ENCODE measurements at places on chromosomes 16 and 17.

DNA sequence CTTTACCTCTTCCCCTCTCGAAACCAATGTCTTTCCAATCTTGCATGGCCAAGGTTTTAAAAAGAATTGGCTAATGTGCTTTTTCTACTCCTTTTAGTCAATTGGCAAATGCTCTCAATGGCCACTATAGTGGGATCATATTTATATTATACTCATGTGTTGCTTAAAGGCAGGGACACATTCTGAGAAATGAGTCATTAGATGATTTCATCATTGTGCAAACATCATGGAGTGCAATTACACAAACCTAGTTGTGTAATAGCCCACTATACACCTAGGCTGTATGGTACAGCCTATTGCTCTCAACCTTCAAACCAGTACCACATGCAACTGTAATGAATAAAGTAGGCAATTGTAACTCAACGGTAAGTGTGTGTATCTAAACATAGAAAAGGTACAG, 180.9 kb downstream of the HS3ST3A1 start:
- no peak for DNase-seq

DNA sequence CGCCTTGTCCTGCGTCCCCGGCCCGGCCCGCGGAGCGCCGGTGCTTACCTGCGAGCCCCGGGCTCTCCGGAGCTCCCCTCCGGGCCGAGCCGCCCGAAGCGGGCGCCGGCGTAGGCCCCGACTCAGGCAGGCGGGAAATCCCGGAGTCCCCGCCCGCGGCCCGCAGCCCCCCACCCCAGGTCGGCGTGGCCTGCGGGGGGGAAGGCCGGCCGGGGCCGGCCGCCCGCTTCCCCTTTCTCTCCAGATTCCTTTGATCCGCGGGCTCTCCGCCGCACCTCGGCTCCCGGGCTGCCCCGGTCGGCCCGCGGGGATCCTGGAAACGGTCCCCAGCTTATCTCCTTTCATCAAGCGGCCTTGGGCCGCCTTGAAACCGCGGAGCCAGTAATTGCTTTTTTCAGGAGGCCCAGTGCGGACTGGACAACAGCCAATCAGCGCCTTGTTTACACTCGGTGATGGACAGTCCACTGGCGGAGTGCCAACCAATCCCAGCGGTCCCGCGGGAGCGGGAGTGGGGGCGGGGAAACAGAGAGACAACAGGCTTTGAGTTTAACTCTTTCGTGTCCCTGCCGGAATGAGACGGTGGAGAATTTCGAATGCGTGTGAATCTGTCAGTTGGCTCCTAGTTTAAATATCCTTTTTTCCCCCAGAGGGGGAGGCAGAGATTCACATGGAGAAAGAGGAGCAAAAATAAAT, 1.4 kb upstream of the BAHCC1 start:
- DNase-seq, result no peak

DNA sequence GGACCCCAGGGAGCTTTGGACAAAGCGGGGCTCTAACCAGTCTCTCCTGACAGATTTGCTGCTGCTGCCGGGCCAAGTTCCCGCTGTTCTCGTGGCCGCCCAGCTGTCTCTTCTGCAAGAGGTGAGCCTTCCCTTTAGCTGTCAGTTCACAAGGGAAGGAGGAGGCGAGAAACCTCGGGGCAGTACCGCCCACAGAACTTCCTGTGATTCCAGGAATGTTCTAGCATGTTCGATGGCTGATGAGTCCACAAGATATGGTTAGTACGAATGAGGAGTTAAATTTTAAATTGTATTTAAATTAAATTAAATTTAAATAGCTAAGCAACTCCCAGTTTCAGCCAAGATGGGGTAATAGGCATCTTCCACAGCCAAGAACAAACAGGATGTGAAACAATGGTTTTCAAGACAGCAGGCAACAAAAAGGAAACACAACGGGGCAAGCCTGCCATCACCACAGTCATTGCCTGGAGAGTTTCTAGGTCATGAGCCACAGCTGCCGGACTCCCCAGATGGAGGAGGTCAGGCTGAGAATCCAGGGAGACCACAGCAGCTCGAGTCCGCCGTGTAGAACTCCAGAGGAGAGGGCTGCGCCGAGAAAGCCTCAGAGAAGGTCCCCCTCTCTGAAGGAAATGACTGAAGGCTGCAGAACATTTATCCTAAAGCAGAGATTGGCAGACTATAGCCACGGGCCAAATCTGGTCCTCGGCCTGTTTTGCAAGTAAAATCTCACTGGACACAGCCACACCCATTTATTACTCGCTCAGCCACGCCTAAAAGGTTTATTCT, 9.5 kb upstream of the TCF25 start:
- DNase-seq, result no peak

DNA sequence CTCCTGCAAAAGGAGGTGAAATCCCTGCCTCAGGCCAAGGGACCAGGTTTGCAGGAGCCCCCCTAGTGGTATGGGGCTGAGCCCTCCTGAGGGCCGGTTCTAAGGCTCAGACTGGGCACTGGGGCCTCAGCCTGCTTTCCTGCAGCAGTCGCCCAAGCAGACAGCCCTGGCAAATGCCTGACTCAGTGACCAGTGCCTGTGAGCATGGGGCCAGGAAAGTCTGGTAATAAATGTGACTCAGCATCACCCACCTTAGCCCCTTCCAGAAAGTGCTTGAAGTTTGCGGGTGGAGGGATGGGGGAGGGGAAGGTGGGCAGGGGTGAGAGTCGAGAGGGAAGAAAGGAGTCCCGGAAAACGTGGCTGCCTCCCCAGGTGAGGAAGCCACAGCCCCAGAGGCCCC, 2.1 kb downstream of the MC1R start:
- DNase-seq, result no peak

- no peak for DNase-seq
These were observed 45.7 kb downstream of the CUEDC1 start for GRCh38 chr17:57909551-57909950.

- no peak for DNase-seq
These were observed 107.9 kb upstream of the ZNF469 start for GRCh38 chr16:88274847-88275246.

- no peak for DNase-seq
These were observed 26.3 kb downstream of the MPG start for GRCh38 chr16:104355-104754.

GRCh38 chr16:63461248-63461841, 1425.1 kb upstream of the CDH8 start:
- DNase-seq, result no peak

DNA sequence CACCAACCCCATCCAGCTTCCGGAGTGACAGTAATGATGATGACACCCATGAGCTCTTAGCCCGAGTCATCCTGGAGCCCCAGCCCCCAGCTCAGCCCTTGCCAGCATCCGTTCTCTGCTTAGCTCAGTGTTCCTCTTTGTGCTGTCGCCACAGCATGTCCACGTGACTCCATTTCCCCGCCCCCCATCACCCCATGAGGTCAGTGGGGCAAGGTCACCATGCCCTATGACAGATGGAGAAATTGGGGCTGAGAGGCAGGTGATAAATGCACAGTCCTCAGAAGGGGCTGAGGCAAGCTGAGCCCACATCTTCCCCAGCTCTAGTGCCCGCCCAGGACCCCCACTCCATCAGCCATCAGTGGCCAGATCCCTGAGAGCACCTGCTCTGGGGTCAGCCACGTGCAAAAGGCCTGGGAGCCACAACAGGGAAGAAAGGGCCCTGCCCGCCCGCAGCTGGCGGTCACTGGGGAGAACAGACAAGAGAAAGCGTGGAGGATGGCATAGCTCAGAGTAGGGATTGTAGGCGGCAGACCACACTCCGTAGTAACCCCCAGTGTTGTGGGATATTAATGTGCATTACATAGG, 17.1 kb downstream of the ITGB4 start:
- DNase-seq, result no peak

DNA sequence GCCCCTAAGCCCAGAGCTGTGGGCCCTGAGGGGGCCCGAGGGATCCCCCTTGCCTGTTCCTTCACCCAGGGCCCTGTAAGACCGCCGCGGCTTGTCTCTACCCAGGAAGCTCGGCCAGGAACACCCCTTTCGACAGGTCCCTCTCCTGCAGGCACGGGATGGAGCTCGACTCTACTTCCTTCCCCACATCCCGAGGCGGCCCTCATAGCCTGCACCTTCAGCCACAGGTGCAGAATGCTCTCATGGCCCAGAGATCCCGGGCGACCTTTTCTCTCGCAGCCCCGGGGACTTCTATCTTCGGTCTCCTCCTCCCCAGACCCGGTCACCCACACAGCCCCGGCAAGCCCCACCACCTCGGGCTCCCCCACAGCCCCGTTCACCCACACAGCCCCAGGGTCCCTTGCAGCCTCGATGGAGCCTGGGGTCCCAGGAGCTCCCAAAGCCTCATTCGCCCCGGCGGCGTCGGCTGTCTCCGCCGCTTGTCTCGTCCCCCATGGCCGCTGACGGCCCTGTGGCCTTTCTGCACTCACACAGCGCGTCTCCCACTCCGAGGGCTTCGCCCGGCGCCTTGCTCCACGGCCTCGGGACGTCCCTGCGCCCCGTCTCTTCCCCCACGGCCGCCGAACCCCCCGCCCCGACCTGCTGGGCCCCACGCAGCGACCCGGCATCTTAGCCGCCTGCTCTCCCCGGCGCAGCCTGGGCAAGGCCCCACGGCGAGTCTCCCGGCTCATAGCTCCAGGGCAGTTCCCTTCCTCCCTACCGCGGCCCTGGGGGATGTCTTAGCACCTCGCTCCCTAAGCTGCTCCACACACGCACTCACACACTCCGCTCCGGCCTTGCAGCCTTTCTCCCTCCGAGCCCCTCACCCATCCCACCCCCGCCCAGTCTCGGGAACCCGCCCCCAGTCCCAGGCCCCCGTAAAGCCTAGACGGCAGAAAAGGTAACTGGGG, 650 bp downstream of the KIAA0753 start:
- DNase-seq, result peak; percentile 29

DNA sequence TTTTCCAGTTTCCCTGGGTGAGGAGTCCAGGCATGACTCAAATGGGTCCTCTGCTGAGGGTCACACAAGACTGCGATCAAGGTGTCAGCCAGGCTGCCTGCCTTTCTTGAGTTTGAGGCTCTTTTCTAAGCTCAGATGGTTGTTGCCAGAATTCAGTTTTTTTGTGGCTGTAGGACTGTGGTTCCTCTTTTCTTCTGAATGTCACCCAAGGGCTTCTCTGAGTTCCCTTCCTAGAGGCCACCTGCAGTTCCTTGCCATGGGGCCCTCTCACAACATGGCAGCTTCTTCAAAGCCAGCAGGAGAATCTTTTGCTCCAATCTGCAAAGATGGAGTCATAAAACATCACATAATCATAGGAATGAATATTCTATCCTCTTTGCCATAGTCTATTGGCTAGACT, 17.5 kb downstream of the LIMD2 start:
- no peak for DNase-seq

DNA sequence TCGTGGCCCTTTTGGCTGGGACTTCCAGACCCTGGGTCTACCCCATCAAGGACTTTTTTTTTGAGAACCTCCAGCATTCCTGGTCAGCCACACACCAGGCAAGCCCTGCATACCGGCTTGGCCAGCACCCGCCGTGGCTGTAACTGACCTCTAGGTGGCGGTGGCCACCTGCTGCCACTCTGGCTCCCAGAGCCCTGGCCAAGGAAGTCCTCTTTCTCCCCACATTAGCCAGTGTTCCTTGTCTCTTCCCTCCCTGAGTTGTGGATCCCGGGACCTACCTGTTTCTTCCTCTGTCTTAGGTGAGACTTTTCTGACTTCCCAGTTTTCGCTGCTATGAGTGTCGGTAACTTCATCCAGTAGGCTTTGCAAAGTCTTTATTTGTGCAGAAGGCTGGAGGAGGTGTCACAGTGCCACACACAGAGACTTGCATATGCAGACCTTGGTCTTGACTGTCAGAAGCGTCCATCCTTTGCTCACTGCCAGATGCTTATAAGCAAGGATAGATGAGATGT, 348.3 kb downstream of the CPPED1 start:
- DNase-seq, result no peak

GRCh38 chr16:1950559-1950958, 3.9 kb downstream of the RPL3L start:
- DNase-seq, result no peak

DNA sequence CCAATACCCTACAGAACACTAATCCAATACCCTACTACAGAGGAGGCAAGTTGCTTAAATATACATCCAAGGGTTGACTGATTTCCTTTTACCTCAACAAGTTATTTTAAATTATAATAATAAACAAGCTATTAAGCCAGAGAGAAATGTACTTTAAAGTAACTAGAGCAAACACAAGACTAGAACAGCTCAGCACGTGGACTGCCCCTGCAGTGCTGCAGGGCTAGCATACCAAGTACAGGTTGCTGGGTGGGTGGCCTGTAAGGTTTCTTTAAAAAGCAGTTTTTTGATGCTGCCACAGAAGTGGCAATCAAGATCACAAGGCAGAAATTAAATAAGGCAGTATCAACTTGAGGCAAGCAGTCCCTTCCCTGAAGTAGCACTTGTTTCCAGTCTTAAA, 63.5 kb downstream of the PARN start:
- no peak for DNase-seq

GRCh38 chr17:41665566-41666236, 23.0 kb upstream of the EIF1 start:
- peak; percentile 85 for DNase-seq

GRCh38 chr16:68732741-68733399, 4.2 kb upstream of the CDH1 start:
- DNase-seq, result no peak

DNA sequence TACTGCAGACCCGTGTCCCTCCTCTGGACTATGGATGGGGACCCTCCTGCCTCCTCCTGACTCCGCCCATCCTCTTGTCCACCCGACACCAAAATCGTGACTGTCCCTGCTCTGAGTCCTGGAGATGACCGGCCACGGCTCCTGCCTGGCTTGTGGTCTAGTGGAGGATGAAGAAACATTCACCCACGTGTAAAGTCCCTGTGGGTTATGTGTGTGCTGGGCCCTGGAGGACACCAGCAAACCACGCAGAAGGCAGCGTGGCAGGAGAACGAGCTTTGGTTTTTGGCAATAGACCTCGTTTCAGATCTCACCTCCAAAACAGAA, 11.9 kb downstream of the SPNS2 start:
- no peak for DNase-seq

DNA sequence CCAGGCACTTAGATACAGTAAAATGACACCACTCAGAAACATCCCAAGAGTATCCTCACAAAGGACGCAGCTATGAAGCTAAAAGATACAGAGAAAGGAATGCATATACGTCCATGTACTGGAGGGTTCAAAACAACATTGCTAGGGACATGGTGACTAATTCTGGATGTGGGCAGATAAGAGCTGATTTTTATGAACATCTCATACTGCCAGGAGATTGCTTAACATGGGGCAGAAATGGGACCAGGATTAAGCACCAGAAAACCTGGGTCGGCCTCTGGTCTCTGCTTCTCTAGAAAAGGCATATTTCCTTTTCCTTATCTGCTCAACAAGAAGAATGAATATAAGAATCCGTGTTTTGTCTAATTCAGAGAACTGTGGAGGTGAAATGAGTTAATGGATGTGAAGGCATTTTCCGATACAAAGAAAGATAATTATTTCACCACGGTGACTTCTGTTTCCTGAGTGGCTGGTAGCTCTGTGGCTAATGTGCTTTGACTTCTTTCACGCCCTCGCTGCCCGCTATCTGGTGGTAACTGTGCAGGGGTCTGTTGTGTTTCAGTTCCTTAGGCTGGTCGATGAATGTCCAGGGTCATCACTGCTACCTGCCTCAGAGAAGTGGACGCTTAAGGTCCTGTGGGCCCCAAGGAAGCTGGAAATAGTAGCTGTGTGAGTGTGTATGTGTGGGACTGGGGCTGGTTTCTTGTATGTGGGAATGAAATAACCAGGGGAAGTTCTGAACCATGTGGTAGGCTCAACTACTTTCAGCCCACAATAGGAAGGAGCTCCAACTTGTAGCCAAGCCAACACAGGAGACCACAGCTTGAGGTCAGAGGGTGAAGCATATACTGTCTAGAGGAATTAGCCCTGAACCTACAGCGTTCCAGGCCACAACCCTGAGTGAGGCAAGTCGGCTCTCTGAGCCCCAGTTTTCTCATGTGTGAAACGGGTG, 15.8 kb upstream of the CCL5 start:
- DNase-seq, result no peak

- peak; percentile 30 for DNase-seq
These were observed 44.8 kb downstream of the PITPNC1 start for GRCh38 chr17:67421869-67422273.

All from T-helper 9 cell (primary cell).